ENCODE measurements at places on chromosomes 4 and X.

DNA sequence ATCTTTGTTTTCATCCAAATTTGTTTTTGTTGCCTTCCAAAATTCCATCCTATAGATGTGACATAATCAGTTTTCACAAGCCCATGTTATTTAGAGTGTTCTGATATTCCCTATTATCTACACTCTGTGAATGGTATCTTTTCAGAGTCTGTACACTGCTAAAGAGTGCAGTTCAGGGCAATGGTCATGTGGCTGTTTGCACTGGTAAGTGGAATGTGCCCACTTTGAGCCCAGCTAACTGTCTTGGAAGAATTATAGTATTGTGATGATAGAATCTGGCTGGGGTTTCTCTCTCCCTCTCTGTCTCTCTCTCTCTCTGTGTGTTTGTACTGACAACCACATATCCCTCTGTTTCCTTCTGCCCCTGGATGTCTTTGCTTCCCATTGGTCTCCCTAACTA, 37.4 kb upstream of the BEX4 start:
- no peak for DNase-seq

- DNase-seq = no peak
These were observed 527.2 kb downstream of the ADGRL3 start for GRCh38 chr4:61727286-61727685.

GRCh38 chr4:182212211-182212761, 30.9 kb upstream of the TENM3 start:
- DNase-seq = peak; percentile 37

DNA sequence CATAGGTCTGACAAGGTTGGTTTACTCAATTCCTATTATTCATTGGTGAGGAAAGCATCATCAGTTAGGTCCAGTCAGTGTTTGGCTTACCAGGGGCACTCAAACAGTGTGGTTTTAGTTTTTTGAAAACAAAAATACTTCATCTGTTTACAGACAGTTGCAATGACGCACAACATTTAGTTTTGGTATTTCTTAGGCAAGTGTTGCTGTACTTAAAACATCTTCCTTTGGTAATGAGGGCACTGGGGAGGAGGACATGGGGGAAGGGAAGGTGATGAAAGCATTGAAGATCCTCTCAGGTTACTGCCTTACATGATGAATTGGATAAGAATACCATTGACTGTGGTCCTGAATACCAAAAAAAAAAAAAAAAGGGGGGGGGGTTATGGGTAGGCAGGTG, 93.7 kb upstream of the MAOA start:
- no peak for DNase-seq

DNA sequence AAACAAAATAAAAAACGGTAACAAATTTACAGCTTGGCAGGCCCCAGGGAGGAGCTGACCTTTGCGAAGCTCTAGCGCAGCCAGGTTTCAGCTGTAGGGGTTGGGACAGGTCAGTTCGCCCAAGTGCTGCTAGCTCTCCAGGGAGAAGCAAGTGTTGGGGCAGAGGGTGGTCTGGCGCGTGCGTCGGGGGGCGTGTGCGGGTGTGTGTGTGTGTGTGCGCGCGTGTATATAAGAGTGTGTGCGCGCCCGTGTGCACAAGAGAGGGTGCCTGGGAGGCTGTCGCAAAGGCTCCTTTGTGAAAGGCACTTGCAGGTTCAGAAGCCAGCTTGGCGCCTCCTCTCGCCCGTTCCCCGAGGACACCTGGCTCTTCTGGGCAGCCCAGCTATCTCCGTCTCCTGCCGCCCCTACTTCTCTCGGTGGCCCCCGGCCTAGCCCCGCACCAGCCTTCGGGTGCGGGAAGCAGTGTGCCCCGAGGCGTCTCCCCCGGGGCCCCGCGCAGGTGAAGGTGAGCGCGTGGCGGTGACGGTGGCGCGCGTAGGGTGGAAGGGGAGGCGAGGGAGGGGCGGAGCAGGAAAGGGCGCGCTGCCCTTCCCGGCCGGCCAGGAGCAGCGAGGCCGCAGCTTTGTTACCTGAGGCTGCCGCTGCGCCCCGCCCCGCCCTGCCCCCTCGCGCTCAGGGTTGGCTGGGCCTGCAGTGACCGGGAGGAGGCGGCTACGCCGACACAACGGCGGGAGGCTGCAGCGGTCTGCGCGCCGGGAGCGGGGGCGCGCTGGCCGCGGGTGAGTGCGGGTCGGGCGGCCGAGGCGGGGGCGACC, at the start of gene FHDC1:
TSS of gene FHDC1 (plus strand) at position 693 of the 815 bp plus-strand sequence. CDS start 6,735 bp downstream, outside the sequence.
- peak; percentile 53 for DNase-seq

DNA sequence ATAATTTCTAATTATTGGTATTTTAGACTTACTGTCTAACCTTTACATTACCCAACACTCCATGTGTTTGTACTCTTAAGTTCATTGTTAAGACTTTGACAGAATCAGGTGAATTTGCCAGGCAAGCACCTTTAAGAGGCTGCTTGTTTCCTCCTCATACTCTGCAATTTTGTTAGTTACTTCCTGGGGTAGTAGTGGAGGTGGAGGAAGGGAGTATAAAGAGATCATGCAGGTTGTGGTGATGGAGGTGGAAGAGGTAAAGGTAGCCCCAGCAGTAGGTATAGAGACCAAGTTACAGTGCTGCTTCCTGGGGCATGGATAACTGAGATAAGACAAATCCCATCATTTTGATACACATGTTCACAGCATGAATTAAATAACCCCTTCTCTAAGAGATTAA, 6.7 kb downstream of the WDR44 start:
- no peak for DNase-seq

DNA sequence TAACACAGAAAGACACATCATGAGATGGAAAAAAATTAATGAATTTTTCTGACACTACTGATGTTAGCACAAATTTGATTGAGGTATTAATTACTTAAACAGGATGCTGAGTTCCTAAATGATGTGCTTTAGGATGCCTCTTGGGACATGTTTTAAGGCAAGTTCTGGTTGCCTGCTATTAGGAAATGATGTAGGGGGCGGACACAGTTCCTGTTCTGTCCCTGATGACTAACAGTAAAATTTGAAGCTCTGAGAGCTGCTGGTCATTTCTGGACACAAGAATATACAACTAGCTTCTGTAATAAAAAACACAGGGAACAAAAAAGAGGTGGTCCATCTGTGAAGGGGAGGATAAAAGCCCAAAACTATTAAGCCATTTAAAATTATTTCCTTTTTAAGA, 163.2 kb upstream of the ETNPPL start:
- no peak for DNase-seq

DNA sequence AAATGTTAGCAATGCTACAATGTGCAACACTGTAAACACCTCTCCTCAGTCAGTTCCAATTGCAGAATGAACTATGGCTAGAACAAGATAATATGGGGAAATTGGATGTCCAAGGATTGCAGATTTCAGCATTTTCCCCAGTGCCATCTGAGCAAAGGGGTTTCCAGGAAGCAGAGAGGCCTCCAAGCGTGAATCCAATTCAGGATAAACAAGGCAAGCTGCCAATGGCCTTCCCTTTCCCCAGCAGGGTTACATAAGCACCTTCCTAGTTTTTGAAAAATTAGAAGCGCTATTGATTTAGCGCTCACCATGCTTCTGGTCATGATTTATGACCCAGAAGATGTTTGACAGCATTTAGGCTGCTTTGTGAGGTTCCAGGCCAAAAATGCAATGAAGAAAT, 223.0 kb upstream of the GATB start:
- no peak for DNase-seq
